ENCODE measurements at places on chromosomes 4 and X. TPM values are rescaled to one million over a fixed set of nuclear protein-coding genes. Genes with fewer than 3 reads are reported as not detected.

The SYN1 gene
- total RNA-seq = 11.5 TPM

The FBXW7 gene
- 56.8 TPM for total RNA-seq

DNA sequence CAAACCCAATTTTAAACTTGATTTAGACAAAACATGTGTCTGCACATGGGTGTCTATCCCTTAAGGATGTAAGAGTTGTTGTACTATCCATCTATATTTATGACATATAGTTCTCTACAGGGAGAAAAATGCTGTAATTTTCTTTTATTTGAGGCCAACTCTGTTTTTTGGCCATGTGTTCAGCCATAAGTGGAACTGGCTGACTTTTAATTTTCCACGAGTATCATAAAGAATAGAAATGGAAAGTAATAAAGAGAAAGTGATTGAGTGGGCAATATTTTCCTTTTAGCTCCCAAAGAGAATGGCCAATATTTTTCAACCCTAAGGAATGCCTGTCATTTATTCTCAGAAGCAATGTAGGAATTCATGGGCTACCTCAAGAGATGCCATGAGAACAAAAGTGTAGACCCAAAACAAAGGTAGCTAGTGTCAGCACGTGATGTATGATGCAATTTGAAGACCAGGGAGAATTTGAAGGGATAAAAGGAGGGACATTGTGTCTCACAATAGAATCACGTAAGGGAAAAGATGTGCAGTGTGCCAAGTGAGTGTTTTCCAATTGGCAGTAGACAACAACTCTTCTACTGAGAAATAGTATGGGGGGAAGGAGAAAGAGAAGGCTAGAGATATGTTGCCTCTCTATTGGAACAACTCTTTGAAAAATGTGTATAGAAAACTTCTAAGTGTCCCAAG, 27.8 kb upstream of the MXRA5 start:
- no peak for DNase-seq

DNA sequence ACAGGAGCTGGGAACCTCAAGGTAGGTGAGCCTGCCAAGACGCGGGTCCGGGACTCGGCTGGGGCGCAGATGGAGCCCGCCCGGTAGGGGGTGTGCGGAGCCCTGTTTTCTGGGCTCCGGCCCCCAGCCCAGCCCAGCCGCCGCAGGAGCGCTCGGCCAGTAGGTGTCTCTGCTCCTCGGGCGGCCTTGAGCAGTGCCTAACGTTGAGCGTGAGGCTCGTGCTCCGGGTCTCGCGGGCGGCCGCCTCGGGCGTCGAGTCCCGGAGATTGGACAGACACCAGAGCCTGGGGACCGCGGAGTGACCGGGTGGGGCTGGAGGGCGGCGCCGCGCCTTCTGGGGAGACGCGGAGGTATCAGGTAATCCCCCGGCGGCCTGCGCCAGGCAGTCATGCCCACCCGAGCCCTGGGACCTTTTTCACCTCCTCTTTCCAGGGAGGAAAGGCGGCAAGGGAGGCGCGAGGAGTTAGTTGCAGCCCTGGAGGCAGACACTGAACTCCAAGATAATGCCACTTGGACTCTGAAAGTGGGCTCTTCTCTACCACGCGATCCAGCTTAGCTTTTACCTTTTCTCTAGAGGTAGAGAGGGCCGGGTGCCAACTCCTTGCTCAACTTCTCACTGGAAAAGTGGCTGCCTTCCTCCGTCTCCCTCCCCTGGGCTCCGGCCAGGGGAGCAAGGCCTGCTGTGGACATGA, 14.5 kb upstream of the FGG start:
- peak; percentile 91 for DNase-seq

- no peak for DNase-seq
Measured at GRCh38 chrX:132533409-132533808, 44.6 kb upstream of the MBNL3 start.

GRCh38 chr4:89439533-89439932, 131.9 kb upstream of the GPRIN3 start:
- DNase-seq = no peak

GRCh38 chrX:80816051-80816450, 6.4 kb upstream of the BRWD3 start:
- no peak for DNase-seq

GRCh38 chr4:42159271-42160001, 7.0 kb upstream of the BEND4 start:
- no peak for DNase-seq

- no peak for DNase-seq
Measured at GRCh38 chr4:8292478-8293107, 23.0 kb downstream of the HTRA3 start.

- DNase-seq = no peak
Measured at GRCh38 chrX:11579636-11580600, 85.8 kb downstream of the ARHGAP6 start.

DNA sequence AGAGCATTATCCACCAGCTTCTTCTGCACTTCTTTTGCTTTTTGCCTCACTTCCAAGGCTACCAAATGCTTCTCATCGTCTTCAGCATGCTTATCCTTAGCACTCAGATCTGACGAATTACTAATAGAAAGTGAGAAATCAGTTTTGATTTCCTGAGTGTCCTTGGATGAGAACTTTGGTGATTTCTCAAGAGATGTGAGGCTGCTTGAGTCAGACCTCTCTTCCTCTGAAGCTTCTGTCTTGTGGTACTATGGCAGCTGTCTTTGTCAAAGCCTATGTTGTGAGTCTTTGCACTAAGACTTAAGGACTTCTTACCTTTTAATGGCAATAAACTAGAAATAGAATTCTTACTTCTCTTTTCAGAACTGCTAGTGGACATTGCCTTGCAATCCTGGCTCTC, 169.9 kb downstream of the CPE start:
- DNase-seq = no peak

- no peak for DNase-seq
Measured at GRCh38 chr4:105061731-105062130, 84.9 kb upstream of the TET2 start.

DNA sequence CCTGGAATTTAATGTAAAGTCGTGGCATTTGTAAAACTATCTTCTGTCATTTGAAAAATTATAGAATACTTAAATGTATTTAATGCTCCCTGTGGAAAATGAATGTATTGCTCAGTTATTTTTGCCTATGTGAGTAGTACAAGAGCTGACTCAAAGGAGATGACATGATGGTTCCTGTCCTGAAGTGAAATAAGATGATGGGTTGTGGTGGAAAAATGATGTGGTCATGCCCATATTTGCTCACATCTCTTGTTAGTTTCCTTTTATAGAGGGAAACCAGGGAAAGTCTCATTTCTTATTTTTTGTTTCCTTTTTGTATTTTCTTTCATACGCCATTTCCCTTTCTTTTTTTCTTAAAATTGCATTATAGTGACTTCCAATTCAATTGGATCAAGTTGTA, 23.7 kb downstream of the PLS3 start:
- no peak for DNase-seq

- DNase-seq = no peak
Measured at GRCh38 chrX:120512627-120513026, 43.5 kb upstream of the LAMP2 start.

DNA sequence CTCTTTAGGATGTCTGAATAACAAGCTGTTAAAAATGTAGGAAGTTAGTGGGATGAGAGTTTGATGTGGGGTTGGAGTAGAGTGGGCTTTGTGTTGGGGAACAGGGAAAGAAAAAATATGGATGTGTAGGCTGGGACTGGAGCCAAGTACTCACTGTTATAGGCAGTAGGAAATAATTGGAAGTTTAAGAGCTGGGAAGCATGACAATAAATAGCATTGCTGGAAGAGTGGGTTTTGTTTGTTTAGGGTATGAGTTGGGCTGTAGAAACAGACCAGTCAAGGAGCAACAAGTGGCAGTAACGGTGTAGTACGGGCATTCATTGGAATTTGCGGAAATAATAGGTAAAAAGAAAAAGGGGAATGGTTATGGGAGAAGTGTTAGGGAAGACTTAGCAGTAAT, 81.6 kb downstream of the KDM6A start:
- DNase-seq = no peak

All from upper lobe of left lung (tissue), 6 donors.